CD4-positive, alpha-beta T cell (primary cell): ENCODE measurements at places on chromosomes 5 and 9.
A peak's percentile ranks its signal among the peaks of the same experiment; 100 is the strongest.

DNA sequence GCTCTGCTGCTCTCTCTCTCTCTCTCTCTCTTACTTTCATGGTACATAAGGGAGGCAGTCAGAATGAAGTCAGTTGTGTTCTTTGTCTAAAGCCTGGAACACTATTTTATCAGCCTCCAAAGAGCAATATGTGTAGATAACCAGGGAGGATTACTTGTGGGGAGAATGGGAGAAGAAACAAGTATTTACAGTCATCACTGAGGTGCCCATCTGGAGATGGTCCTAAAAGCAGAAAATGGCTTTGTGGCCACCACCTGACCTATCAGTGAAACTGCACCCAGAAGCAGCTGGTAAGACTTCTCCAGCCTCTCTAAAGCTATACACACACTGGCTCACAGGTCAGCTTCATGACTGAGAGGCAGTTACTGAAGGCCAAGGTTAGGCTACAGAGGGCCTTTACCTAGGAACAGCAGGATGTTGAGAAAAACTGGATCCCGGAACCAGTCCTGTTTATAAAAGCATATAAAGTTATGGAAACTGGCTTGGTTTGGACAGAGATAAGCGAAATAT lies 75.1 kb downstream of the MRPS27 start:
- H3K4me3 ChIP-seq = no peak overlapping the region
- H3K4me1 ChIP-seq = no peaks in the 10 kb centered on the region
- DNase-seq = no peak
- no peaks in the 10 kb centered on the region for H3K36me3 ChIP-seq

DNA sequence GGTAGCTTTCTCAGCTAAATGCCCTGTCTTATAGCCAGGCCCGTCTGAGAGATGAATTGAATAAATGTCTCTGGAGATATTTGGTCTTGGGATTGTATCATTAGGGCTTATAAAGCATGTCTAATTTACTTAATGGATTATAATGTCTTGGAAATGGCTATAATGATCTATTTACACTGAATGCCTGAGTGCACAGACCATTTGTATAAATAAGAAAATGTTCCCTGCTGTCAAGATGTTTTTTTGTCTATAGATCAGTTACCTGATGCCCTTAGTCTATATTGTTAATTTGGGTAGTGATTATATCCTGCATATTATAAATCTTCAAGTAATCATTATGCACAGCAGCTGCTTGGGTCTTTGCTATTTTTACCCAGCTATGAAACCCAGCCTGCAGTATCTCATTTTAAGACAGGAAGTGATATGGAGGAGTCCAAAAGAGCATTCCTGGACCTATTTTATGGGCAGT lies 112.9 kb upstream of the ACTBL2 start:
- H3K27ac ChIP-seq = no peak overlapping the region
- no peaks in the 10 kb centered on the region for H3K27me3 ChIP-seq
- H3K4me3 ChIP-seq = no peak overlapping the region
- no peak for DNase-seq
- no peaks in the 10 kb centered on the region for H3K36me3 ChIP-seq

DNA sequence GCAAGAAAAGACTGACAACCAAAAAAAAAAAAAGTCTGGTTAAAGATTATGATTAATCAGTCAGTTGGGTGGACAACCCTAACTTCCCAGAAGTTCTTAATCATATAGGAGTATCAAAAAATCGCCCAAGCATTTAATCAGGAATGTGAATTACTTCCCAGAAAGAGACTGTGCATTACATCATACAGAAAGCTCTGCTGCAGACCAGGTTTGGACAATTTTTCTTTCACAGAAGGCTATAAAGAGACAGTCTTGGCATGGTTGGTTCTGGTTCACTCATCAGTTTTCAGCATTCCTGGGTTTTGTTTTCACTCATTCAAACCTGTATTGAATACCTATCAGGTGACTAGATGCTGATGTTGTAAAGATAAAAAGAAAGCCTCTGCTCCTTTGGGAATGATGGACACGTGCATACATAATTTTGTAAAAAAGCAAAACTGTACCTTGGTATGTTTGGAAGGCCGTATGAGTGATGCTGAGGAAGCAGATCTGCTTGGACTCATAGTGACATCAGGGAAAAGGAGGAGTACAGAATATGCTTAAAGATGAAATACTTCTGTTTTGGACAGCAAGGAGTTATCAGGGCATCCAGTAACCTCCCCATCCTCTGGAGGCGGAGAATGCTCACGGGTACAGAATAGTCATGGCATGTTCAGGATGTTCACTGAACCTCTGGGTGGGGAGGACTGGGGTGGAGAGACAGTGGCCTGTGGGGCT lies 178.4 kb downstream of the GNA14 start:
- peaks cover 6% of the 10 kb centered on the region for H3K27me3 ChIP-seq
- no peaks in the 10 kb centered on the region for H3K4me1 ChIP-seq
- no peak overlapping the region for H3K4me3 ChIP-seq
- H3K27ac ChIP-seq = no peak overlapping the region
- no peak for DNase-seq

DNA sequence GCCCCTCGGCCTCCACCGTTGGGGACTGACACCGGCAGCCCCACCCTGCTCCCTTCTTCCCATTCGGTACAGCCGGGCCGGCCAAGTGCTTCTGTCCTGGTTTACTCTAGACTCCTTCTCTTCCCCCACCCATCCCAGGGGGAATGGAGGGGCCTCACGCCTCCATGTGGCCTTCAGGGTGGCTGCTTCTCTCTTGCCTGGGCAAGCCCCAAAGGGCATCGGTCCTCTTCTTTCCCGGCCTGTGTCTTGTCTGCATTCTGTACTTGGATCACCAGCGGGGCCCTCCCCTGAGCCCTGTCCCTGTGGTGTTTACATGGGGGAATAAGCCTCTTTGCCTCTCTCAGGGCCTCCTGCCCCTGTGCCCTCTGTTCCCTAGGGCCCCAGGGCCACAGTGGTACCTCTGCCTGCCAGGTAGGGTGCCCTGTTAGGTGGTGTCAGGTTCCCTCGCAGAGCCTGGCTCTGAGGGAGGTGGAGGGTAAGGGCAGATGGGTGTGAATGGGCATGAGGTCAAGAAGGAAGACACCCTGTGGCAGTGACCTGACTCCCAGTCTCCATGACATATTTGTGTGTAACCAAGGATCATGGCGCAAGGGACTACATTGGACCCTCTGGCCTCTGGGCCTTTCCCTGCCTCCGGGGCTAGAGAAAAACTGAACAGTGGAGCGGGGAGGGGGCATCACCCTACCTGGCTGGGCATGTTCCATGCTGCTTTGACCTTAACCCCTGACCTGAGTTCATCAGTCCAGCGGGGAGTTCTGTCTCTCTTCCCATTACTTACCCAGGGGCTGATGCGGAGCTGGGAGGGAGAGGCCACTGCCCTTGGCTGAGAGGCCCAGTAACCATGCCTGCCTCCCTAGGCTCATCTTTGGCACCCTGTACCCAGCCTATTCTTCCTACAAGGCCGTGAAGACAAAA lies 1.6 kb downstream of the REEP2 start:
- DNase-seq = no peak
- H3K4me3 ChIP-seq = no peak overlapping the region
- H3K27me3 ChIP-seq = no peaks in the 10 kb centered on the region
- peaks cover 9% of the 10 kb centered on the region for H3K36me3 ChIP-seq

- H3K27me3 ChIP-seq = no peaks in the 10 kb centered on the region
- H3K36me3 ChIP-seq = no peaks in the 10 kb centered on the region
- no peaks in the 10 kb centered on the region for H3K4me1 ChIP-seq
- DNase-seq = no peak
- H3K4me3 ChIP-seq = no peak overlapping the region
These were observed 8.4 kb upstream of the RGS7BP start for GRCh38 chr5:64497386-64497785.

- no peaks in the 10 kb centered on the region for H3K4me1 ChIP-seq
- DNase-seq = no peak
- peaks cover 2% of the 10 kb centered on the region for H3K27me3 ChIP-seq
These were observed 41.5 kb downstream of the CACNA1B start for GRCh38 chr9:137919095-137919465.

DNA sequence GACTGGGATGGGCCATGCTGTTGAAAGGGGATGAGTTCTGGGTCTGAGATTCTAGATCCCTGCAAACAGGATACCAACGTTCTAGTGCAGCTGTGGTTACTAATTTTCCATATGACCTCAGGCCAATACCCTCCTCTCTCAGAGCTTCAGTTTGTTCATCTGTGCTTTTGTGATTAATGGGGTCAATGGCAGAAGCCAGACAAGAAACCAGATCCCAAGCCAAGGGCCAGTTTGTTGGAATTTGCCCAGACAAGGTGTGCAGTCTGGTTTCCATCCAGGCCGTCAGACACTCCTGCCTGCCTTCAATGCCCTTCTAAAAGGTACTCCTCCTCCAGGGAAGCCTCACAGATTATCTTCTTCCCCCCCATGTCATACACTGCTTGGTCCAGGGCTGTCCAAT lies 11.4 kb downstream of the MYORG start:
- no peak overlapping the region for H3K27ac ChIP-seq
- H3K27me3 ChIP-seq = no peaks in the 10 kb centered on the region
- no peak for DNase-seq
- H3K4me3 ChIP-seq = no peak overlapping the region
- no peaks in the 10 kb centered on the region for H3K36me3 ChIP-seq
- H3K4me1 ChIP-seq = peaks cover 14% of the 10 kb centered on the region

GRCh38 chr5:85931220-85931619 lies 686.5 kb upstream of the COX7C start:
- H3K27me3 ChIP-seq = no peaks in the 10 kb centered on the region
- no peak overlapping the region for H3K4me3 ChIP-seq
- H3K27ac ChIP-seq = no peak overlapping the region
- DNase-seq = no peak
- H3K36me3 ChIP-seq = no peaks in the 10 kb centered on the region
- no peaks in the 10 kb centered on the region for H3K4me1 ChIP-seq

DNA sequence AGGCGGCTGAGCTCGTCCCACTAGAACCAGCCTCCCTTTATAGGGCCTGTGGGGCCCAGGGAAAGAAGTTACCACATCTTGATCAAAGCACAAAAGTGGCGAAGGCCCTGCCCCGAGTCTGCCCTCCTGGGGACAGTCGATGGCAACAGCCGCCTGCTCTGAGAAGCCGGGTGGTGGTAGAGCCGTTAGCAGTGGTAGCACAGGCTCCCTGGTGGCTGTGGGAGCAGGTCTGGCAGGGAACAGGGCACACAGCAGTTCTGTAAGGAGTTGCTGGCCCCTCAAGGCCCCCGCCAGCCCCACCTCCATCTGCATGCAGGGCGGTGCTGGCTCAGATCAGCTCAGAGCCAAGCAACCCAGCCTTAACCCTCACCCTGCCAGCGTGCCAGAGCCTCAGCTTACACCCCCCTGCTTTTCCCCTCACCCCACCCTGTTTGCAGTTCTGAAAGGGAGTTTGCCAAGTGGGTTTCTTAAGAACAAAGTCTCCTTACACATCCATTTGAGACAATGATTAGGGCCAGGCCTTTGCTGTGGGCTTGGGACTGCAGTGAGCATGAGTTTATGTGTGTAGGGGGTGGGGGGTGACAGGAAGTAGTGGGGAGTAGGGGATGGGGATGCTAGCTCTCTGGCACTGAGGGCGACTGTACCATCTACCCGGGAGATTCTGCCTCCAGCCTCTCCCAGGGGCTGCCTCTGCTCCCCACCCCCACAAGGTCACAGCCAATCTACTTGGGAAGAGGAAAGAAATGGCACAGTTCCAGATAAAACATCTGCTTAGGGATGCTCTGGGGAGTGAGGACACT lies 11.8 kb downstream of the ACSL6 start:
- no peak overlapping the region for H3K4me3 ChIP-seq
- no peaks in the 10 kb centered on the region for H3K27me3 ChIP-seq
- peaks cover 79% of the 10 kb centered on the region for H3K4me1 ChIP-seq
- H3K36me3 ChIP-seq = no peaks in the 10 kb centered on the region

- no peaks in the 10 kb centered on the region for H3K4me1 ChIP-seq
- no peak overlapping the region for H3K4me3 ChIP-seq
- no peaks in the 10 kb centered on the region for H3K36me3 ChIP-seq
- no peak overlapping the region for H3K27ac ChIP-seq
These were observed 39.6 kb downstream of the CDKL3 start for GRCh38 chr5:134327327-134327726.

- no peaks in the 10 kb centered on the region for H3K36me3 ChIP-seq
- H3K4me3 ChIP-seq = no peak overlapping the region
- no peak for DNase-seq
- H3K27ac ChIP-seq = no peak overlapping the region
- H3K4me1 ChIP-seq = no peaks in the 10 kb centered on the region
These were observed 2.9 kb upstream of the OR13C2 start for GRCh38 chr9:104608336-104608735.

- H3K27ac ChIP-seq = no peak overlapping the region
- no peak for DNase-seq
- H3K27me3 ChIP-seq = peaks cover 12% of the 10 kb centered on the region
- H3K4me3 ChIP-seq = peak overlapping the region; percentile 48
These were observed 278.1 kb downstream of the AOPEP start for GRCh38 chr9:95004411-95005277.

DNA sequence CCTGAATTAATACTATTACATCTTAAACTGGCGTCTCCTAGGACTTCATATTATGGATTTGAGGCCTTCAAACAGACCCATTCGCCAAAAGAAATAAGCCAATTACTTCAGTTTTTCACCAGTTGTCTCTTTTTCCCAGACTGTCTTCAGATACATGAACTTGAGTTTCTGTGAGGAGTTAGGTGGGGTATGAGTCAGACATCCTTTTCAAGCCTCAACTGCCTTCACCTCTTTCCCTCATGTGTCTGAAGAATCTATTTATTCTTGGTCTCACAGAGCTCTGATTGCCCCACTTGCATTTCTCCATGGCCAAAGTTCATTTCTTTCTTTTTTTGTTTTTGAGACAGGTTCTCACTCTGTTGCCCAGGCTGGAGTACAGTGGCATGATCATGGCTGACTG lies 12.5 kb downstream of the WNT8A start:
- no peak for DNase-seq
- no peak overlapping the region for H3K27ac ChIP-seq

GRCh38 chr5:118015511-118015910 lies 972.8 kb downstream of the DTWD2 start:
- no peaks in the 10 kb centered on the region for H3K4me1 ChIP-seq
- no peak for DNase-seq
- H3K36me3 ChIP-seq = no peaks in the 10 kb centered on the region
- H3K27ac ChIP-seq = no peak overlapping the region
- no peaks in the 10 kb centered on the region for H3K27me3 ChIP-seq

DNA sequence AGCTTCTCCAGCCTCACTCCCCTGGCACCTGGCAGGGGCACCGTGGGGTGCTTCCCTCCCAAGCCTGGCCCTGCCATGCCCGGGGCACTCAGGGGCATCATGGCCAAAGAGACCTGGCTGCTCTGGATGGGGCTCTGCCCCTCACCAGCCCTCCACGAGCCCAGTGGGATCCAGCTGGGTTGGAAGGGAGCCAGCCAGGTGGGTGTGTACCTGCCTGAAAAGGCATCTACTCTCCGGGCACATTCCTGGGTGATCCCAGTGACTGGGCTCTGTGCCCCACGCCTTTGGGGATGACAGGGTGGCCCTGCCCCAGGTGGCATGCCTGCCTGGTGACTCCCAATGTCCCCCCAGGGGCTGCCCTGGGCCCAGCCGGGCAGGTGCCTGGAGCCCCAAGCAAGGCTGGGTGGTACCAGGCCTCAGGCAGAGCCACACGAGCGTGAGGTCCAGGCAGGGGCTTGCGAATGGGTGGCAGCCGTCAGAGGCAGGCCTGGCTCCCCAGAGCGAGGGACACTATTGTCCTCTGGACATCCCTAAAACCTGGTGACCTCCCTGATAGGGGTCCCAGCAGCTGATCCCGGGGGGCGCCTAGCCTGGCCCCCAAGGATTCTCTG lies 777 bp downstream of the GPSM1 start:
- H3K4me3 ChIP-seq = peak overlapping the region; percentile 44
- H3K27me3 ChIP-seq = peaks cover 2% of the 10 kb centered on the region
- H3K4me1 ChIP-seq = peaks cover 26% of the 10 kb centered on the region
- no peaks in the 10 kb centered on the region for H3K36me3 ChIP-seq
- no peak for DNase-seq
- H3K27ac ChIP-seq = no peak overlapping the region

GRCh38 chr5:55338092-55338613 lies 30.4 kb downstream of the MTREX start:
- no peak overlapping the region for H3K4me3 ChIP-seq
- DNase-seq = no peak
- H3K4me1 ChIP-seq = no peaks in the 10 kb centered on the region
- H3K27me3 ChIP-seq = no peaks in the 10 kb centered on the region
- H3K36me3 ChIP-seq = peaks cover 30% of the 10 kb centered on the region
- H3K27ac ChIP-seq = no peak overlapping the region
